ENCODE measurements at places on chromosomes 7 and 10.
A peak's percentile ranks its signal among the peaks of the same experiment; 100 is the strongest.

DNA sequence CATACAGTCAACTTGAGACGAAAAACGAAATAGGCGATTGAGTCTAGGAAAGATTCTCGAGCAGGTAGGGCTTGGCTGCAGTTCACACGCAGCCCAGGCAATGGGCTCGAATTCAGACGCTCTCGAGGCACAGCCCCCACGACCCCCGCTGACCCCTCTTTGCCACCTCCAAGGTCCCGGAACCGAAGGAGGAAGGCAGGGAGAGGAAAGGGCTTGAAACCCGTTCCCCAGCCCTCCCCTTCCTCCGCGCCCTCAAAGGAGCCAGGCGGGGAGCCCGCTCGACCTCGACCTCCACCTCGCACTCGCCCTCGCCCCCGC, 441 bp downstream of the CCDC186 start:
- H3K27ac ChIP-seq, result peak overlapping the region; percentile 100
- H3K36me3 ChIP-seq, result peaks cover 4% of the 10 kb centered on the region
- peak overlapping the region; percentile 92 for H3K4me3 ChIP-seq
- DNase-seq, result no peak
- peaks cover 25% of the 10 kb centered on the region for H3K4me1 ChIP-seq

DNA sequence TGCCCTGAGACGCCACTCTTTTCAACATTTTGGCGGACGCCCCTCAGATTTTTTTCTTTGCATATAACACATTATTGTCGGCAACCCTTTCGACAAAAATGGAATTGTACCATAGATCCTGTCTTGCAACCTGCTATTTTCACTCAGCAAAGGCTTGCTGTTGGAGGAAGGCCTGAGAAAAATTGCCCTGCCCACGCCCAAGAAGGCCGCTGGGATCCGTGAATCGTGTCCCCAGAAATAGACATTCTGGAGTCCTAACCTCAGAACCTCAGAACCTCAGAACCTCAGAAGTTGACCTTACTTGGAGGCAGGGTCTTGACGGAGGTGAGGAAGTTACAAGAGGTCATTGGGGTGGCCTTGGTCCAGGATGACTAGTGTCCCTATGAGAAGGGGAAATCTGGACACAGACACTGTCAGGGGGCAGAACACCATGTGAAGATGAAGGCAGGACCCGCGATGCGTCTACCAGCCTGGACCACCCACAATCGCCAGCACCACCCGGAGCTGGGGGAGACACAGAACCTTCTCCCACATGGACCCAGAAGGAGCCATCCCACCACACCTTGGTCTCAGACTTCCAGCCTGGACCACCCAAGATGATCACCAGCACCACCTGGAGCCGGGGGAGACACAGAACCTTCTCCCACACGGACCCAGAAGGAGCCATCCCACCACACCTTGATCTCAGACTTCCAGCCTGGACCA, 19.1 kb upstream of the DNAAF5 start:
- no peaks in the 10 kb centered on the region for H3K4me1 ChIP-seq
- DNase-seq, result no peak
- H3K36me3 ChIP-seq, result peaks cover 11% of the 10 kb centered on the region
- H3K27me3 ChIP-seq, result peaks cover 6% of the 10 kb centered on the region
- no peak overlapping the region for H3K27ac ChIP-seq
- no peak overlapping the region for H3K4me3 ChIP-seq

DNA sequence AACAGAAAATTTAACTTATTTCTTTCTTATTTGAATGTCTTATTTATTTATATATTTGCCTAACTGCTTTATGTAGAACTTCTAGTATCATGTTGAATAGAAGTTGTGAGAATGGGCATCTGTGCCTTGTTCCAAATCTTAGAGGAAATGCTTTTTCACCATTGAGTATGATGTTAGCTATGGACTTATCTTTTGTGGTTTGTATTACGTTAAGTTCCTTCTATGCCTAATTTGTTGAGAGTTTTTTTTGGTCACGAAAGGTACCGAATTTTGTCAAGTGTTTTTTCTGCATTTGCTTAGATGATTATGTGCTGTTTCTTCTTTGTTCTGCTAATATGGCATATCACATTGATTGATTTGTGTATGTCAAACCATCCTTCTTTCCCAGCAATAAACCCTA, 161.0 kb upstream of the TRIM24 start:
- no peak overlapping the region for H3K4me3 ChIP-seq
- no peak for DNase-seq
- H3K27me3 ChIP-seq, result no peaks in the 10 kb centered on the region
- no peak overlapping the region for H3K27ac ChIP-seq
- no peaks in the 10 kb centered on the region for H3K4me1 ChIP-seq

GRCh38 chr10:133530506-133530905, 3.3 kb downstream of the CYP2E1 start:
- H3K36me3 ChIP-seq, result no peaks in the 10 kb centered on the region
- peaks cover 33% of the 10 kb centered on the region for H3K27me3 ChIP-seq
- H3K27ac ChIP-seq, result no peak overlapping the region
- H3K4me3 ChIP-seq, result no peak overlapping the region
- peaks cover 22% of the 10 kb centered on the region for H3K4me1 ChIP-seq

- H3K27ac ChIP-seq, result no peak overlapping the region
- no peaks in the 10 kb centered on the region for H3K36me3 ChIP-seq
- no peak overlapping the region for H3K4me3 ChIP-seq
These were observed 77.7 kb downstream of the CELF2 start for GRCh38 chr10:11095374-11095801.

DNA sequence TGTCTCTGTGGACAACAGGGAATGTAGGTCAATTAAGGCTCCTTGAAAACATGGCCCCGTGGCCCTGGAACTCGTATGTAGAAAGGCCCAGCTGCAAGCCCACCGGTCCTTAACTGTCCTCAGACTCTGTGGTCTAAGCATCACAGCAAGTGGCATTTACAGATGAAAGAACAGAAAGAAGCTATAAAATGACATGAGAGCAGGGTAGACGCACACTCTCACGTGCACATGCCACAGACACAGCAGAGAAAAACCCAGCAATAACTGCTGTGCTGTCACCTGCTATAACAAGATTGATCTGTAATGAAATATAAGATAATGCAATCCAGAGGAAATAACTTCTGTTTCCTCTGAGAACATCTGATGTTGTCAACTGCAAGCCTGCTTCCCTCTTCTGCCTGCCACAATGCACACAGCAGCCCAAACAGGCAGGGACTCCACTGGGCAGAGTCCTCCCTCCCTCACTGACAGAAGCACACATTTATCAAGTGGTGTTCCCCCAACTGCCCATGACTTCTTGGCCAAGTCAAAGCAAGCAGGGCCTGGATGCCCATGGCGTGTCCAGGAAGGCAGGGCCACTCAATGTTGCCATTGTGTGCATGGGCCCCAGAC, 63.9 kb downstream of the GFRA1 start:
- no peak for DNase-seq
- H3K4me3 ChIP-seq, result no peak overlapping the region
- no peak overlapping the region for H3K27ac ChIP-seq
- H3K4me1 ChIP-seq, result no peaks in the 10 kb centered on the region
- no peaks in the 10 kb centered on the region for H3K36me3 ChIP-seq

DNA sequence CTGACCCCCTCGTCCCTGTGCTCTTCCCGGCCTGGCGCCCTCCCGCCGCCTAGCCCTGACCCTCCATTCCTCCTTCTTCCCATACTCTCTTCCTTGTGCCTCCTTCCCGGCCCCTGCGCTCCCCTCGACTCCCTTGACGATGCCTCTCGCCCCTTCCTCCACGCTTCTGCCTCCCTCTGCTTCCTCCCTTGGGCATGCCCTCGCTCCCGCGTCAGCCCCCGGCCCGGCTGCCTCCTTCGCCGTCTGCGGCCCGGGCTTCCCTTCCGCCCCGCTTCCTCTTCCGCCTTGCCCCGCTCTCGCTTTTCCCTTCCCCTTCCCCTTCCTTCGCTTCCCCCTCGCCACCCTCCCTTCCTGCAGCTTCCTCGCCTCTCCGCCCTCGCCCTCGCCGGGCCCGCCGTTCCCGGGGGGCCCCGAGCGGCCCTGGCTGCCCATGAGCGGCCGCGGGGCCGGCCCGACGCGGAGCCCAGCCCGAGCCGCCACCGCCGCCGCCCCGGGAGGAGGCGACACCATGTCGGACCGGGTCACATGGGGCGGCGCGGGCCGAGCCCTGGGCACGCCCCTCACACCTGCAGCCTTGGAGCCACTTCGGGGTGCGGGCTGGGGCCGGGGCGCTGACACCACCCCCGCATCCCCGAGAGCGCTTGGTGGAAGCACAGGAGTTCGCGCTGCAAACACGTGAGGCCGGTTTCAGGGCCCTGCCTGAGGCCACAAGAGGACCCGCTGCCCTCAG, at the start of gene FBXW4:
Gene FBXW4, minus strand, starts transcription at position 497 of the 730 bp plus-strand sequence. Its CDS starts 65 bp downstream, at position 432.
- H3K27me3 ChIP-seq, result no peaks in the 10 kb centered on the region
- peak within 1 kb of the TSS; percentile 89 for H3K4me3 ChIP-seq
- peak; percentile 77 for DNase-seq
- peaks cover 24% of the 10 kb centered on the region for H3K4me1 ChIP-seq
- no peaks in the 10 kb centered on the region for H3K36me3 ChIP-seq

GRCh38 chr7:157460721-157461120, 123.9 kb downstream of the DNAJB6 start:
- DNase-seq, result no peak
- no peaks in the 10 kb centered on the region for H3K4me1 ChIP-seq
- H3K36me3 ChIP-seq, result no peaks in the 10 kb centered on the region
- no peak overlapping the region for H3K27ac ChIP-seq

GRCh38 chr10:71316056-71316785, 2.8 kb upstream of the SLC29A3 start:
- no peak overlapping the region for H3K27ac ChIP-seq
- H3K36me3 ChIP-seq, result no peaks in the 10 kb centered on the region
- no peak overlapping the region for H3K4me3 ChIP-seq
- no peak for DNase-seq
- H3K27me3 ChIP-seq, result peaks cover 17% of the 10 kb centered on the region

- no peaks in the 10 kb centered on the region for H3K27me3 ChIP-seq
- no peak overlapping the region for H3K4me3 ChIP-seq
- H3K27ac ChIP-seq, result peak overlapping the region; percentile 75
- peaks cover 50% of the 10 kb centered on the region for H3K36me3 ChIP-seq
- peaks cover 66% of the 10 kb centered on the region for H3K4me1 ChIP-seq
- DNase-seq, result peak; percentile 67
These were observed 37.0 kb upstream of the IL15RA start for GRCh38 chr10:6014241-6014761.

- H3K4me1 ChIP-seq, result no peaks in the 10 kb centered on the region
- no peak overlapping the region for H3K4me3 ChIP-seq
- no peak for DNase-seq
- H3K27ac ChIP-seq, result no peak overlapping the region
- peaks cover 10% of the 10 kb centered on the region for H3K27me3 ChIP-seq
- H3K36me3 ChIP-seq, result no peaks in the 10 kb centered on the region
These were observed 421.4 kb upstream of the CELF2 start for GRCh38 chr10:10596256-10596655.

- no peaks in the 10 kb centered on the region for H3K4me1 ChIP-seq
- no peaks in the 10 kb centered on the region for H3K27me3 ChIP-seq
- no peak for DNase-seq
- H3K36me3 ChIP-seq, result no peaks in the 10 kb centered on the region
- H3K4me3 ChIP-seq, result no peak overlapping the region
These were observed 529.8 kb downstream of the GALNT17 start for GRCh38 chr7:71661671-71662224.

DNA sequence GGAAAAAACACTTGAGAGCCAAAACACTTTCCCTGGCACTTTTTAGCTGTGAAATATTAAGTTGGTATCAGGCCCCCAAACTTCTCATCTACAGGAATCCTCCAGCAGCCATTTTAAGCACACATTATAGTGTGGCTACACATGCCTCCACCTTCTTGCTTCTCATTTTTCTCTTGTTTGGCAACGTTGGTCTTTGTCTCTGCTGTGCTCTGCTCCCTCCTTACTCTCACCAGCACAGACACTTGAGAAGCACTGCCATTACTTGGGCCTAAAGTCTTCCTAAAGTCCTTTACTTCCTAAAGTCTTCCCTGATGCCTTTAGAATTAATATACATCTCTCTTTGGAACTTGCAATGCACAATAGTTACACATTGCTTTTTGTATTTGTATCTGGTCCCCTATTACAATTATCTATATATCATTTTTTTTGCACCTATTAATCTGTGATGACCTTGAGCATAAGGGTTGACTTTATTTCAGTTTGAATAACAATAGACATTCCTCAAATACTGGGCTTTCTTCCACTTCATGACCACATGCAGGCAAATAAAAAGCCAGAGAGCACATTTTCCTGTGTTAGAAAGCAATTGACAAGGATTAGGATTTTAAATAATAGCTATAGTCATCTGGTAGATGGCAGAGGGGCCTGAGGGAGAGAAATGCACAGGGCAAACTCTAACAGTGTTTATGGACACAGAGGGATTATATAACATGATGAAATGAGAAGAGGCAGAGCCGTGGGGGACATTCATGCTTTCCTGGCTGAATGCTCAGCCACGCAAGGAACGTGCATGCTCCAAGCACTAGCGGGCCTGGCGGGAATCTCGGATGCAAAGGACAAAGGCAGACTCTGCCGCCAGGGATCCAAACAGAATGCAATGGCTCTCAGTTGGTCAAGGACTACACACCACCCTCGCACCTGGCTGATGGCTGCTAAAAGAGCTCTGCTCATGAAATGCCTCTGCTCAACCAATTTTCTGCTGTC, 99.3 kb downstream of the CDC14C start:
- H3K4me1 ChIP-seq, result no peaks in the 10 kb centered on the region
- DNase-seq, result no peak
- no peaks in the 10 kb centered on the region for H3K36me3 ChIP-seq
- H3K4me3 ChIP-seq, result no peak overlapping the region
- no peaks in the 10 kb centered on the region for H3K27me3 ChIP-seq

DNA sequence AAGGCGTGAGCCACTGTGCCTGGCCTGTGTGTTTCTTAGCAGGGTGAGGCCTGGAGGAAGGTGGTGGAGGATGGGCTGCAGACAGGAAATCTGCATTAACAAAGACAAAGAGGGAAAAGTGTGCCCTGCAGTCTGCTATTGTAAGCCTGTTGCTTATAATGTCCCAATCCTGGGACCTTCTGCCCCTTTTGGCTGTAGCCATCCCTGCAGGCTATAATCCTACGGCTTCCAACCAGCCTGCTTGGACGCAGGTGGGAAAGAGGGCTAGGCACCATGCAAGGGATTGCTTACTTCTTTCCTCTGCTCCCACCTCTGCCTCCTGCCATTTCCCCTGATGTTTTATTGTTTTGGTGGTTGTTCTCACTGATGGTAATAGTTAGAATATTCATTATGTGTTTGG, 434.3 kb downstream of the PLXNA4 start:
- no peaks in the 10 kb centered on the region for H3K27me3 ChIP-seq
- H3K27ac ChIP-seq, result no peak overlapping the region
- no peaks in the 10 kb centered on the region for H3K36me3 ChIP-seq
- no peak for DNase-seq

GRCh38 chr10:64574371-64574770, 1053.2 kb downstream of the REEP3 start:
- H3K27me3 ChIP-seq, result no peaks in the 10 kb centered on the region
- DNase-seq, result no peak
- H3K4me1 ChIP-seq, result no peaks in the 10 kb centered on the region

Data from natural killer cell treated with Interleukin-12 subunit alpha and Interleukin-12 subunit beta and Interleukin-15 and Interleukin-18, amount 100 ng/mL, for 72 hours (primary cell).